Activated naive CD8-positive, alpha-beta T cell treated with anti-CD3 and anti-CD28 coated beads for 36 hours (primary cell): ENCODE measurements at places on chromosomes 7 and 10. TPM values are rescaled to one million over a fixed set of nuclear protein-coding genes. Genes with fewer than 3 reads are reported as not detected.

TMEM140 gene
- 12.7 TPM for total RNA-seq

- DNase-seq, result no peak
These were observed 258.3 kb downstream of the SNX13 start for GRCh38 chr7:17681965-17682364.

DNA sequence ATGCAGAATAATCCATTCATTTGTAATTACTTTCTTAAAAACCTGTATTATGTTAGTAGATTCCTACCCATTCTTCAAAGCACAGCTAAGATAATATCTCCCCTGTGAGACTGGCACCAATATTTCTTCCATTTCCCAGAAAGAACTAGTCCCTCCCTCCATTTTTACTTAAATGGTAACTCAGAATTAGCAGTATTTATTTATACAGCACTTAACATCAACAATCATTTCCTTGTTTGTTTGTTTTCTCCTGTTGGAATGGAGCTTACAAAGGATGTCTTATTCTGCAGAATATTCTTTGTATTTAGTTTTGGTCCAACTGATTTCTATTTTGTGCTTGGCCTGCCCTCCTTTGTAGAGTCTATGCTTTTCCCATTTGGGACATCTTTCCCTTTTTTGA is 32.1 kb upstream of the PTPN12 start:
- no peak for DNase-seq

GRCh38 chr10:19117438-19117837 is 68.8 kb downstream of the MALRD1 start:
- DNase-seq, result no peak

DNA sequence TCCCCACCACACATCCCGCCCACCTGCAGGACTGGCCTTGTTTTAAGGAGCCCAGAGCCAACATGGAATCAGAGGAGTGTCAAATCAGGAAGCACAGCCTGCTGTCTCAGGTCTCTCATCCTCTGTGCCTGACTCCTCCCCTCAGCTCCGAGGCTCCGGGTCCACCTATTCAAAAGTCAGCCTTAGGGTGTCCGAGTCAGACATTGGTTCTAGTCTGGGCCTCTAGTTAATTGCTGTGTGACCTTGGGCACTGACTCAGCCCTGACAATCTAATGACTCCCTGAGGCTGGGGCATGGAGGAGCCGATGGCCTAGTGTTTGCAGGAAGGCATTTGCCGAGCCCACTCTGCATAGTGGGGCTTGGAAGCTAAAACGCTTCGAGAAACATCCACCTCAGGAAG is 223.1 kb upstream of the PPP2R2D start:
- DNase-seq, result no peak

DNA sequence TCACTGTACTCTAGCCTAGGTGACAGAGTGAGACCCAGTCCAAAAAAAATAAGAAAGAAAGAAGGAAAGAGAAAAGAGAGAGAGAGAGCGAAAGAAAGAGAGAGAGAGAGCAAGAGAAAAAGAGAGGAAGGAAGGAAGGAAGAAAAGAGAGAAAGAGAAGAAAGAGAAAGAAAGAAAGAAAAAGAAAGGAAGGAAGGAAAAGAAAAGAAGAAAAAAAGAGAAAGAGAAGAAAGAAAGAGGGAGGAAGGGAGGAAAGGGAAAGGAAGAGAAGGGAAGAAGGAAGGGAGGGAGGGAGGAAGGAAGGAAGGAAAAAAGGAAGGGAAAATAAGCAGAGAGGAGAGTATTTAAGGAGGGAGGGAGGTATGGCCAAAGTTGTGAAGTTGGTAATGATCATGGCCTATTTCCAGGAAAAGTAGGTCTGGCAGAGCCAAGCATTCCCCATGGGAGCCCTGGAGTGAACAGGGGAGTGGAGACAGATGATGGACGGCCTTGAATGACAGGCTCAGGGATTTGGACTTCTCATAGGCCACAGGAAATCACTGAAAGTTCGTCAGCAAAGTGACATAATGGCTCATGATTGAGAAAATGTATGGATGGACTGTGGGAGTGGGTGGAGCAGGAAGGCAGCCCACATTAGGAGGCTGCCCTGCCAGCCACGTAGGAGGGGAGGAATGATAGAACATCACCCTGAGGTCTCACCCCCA is 44.8 kb upstream of the CUX1 start:
- no peak for DNase-seq
